Renal cortical epithelial cell (primary cell): ENCODE measurements at places on chromosomes 12 and 14.

- peak; percentile 87 for DNase-seq
Observed at GRCh38 chr12:71303199-71303598, 136.4 kb upstream of the LGR5 start.

DNA sequence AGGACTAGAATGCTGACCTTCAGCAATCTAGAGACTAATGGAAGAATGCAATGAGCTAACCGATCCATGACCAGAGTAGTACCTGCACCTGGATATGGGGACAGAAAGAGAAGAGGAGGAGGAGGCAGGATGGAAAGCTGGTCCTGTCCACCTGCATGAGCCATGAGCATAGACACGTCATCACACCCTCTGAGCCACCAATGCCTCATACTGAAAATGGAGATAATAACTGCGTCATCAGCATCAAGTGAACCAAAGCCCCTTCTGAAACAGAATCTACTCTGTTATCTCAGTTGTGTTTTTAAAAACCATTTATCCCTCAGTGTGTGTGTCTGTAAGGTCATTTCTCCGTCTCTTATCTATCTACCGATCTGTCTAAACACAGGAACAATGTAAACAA lies 327.0 kb downstream of the BCL11B start:
- no peak for DNase-seq

DNA sequence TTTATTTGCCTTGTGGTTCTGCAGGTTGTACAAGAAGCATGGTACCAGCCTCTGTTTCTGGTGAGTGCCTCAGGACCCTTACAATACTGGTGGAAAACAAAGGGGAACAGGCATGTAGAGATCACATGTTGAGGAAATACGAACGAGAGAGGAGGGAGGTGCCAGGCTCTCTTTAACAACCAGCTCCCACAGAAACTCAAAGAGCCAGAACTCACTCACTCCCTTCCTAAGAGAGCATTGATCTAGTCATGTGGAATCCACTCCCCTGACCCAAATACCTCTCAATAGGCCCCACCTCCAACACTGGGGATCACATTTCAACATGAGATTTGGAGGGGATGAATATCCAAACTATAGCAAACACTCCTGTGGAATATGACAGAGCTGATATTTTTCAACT lies 938.0 kb downstream of the GALC start:
- DNase-seq, result no peak

DNA sequence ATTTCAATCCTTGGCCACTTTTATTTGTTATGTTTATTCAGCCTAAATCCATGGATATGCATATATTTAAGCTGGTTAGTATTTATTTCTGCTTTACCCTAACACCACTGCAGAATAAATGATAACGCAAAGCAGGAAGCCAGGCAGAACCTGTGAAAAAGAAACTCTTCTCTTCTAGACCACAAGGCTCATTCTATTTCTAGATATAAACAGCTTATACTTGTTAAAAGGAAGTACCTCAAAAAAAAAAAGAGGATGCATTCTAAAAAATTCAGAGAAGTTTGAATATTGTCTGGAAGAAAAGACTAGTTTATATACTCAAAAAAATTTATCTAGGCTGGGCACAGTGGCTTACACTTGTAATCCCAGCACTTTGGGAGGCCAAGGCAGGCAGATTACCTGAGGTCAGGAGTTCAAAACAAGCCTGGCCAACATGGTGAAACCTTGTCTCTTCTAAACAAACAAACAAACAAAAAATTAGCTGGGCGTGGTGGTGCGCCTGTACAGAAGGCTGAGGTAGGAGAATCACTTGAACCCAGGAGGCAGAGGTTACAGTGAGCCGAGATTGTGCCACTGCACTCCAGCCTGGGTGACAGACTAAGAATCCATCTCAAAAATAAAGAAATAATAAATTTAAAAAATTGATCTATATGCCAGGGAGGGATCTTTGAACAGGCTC lies 55.8 kb downstream of the GALNT4 start:
- DNase-seq, result no peak

- no peak for DNase-seq
Observed at GRCh38 chr12:19404242-19404880, 34.9 kb upstream of the AEBP2 start.

DNA sequence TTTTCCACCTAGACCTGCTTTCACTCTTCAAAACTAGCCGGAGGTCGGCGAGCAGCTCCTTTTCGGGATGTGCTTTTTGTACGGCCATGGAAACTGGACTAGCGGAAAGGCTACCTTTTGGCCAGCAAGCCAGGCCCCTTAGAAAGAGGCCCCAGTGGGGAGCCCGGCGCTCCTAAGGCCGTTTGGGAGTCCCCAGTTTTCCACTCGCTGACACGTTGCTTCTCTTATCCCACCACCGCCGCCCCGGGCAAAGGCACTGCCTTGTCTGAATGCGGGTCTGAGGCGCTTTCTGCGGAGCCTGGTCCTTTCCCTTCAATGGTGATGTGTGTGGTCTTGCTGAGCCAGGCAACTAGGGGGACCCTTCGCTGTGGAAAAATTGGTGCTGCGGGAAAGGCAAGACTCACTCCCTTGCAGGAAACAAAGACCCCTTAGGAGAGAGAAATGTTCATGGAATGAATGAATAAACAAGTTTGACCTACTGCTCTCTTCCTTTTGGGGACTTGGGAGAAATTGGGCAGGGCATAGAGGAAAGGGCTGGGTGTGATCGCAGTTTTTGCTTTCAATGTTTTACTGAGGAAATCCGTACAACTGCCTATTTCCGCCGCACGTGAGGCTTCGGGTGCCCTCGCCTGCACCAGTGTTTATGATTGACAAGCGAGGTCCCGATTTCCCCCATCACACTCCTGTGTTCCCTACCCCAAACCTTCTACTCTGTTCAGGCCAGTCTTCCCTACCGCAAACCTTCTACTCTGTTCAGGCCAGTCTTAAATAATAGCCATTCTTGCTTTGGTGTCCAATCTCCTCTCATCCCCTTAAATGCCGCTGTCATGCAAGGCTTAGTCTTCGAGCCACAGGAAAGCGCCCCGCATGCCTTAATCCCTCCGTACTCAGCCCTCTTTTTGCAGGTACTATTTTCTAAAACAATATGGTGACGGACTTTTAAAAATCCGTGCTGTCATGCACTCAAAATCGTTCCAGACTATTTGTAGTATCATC lies 1.0 kb upstream of the SLC38A2 start:
- no peak for DNase-seq

DNA sequence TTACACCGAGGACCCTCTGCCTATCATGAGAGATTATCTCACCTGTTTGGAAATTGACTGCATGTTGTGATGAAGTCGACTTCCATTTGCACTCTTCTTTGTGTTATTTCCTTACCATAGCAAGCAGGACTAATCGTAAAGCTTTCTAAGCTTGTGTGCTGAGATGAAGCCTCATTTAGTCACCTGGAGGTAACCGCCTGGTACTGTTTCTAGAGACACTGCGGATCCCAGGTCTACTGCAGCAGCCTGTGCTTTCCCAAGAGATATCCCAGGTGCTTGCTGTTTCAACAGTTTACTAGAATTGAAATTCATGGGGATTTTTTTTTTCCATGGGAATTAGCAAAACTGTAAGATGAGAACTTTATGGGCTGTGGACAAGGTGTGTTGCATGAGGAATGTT lies 131.8 kb downstream of the PTPRR start:
- no peak for DNase-seq

DNA sequence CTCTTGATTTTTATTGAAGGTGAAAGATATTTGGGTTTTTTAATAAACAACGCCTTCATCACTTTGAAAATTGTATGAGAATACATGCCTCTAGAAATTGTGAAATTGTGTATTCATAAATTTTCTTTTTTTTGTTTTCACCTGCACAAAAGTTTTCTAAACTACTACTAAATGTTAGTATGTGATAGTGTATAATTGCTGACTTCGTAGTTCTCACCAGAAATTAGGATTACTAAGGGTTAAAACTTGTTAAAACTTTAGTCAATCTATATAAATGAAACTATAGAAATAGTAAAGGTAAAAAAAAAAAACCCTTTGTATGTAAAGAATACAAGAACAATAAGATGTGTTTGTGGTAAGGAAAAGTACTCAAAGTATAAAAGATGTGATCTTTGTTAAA lies 496.5 kb upstream of the ATP2B1 start:
- DNase-seq, result no peak

- no peak for DNase-seq
Observed at GRCh38 chr14:101069228-101069549, 165.7 kb upstream of the RTL1 start.

- DNase-seq, result no peak
Observed at GRCh38 chr12:31387466-31387865, 61.5 kb upstream of the SINHCAF start.

GRCh38 chr12:22121224-22121623 lies 75.2 kb downstream of the CMAS start:
- no peak for DNase-seq

GRCh38 chr14:64721899-64722298 lies 17.7 kb downstream of the PLEKHG3 start:
- no peak for DNase-seq

GRCh38 chr14:103281496-103282231 lies 52.4 kb upstream of the EIF5 start:
- peak; percentile 80 for DNase-seq

DNA sequence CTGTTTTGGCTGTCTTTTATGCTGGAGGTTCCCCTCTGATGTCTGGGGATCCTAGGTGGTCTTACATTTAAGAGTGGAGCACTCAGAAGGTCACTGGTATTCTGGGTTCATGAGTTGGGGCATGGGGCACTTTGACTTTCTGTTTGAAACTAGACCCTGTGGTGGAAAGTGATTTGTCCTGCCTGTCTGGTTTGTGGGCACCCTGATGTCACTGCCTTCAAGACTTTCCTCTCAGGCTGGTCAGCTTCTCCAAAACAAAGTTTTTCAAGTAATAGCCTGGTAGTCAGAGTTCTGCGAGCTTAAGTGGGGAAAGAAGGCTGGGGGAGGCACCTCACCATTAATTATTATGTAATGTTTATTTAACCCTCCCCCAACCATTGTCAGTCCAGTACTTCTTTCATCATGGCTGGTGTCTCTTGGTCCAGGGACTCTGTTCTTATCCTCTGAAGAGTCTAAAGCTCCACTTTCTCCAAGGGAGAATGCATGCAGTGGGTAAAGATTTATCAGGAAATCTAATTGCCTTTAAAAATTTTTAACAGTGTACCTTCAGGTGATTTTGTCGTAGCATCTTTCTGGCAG lies 35.3 kb downstream of the ZC3H14 start:
- no peak for DNase-seq

DNA sequence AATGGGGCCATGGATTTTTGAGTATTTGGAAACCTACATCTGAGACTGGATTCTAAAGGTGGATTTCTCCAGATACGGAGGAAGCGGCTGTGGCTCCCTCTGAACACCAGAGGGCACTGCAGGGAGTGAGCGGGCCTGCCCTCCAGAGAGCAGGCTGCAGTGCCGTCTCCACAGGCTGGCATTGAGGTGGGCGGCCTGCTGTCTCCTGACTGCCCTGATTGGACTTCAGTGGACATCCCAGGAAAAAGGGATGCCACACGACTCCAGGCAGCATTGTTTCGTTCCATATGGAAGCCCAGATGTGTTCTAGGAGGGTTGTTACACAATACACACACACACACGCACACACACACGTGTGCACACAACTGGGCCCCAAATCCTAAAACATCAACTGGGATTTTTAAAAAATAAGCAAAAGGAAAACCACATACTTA lies 20.9 kb upstream of the ANO2 start:
- DNase-seq, result peak; percentile 9

- DNase-seq, result no peak
Observed at GRCh38 chr14:54450535-54450934, 9.4 kb upstream of the CNIH1 start.

GRCh38 chr14:103456167-103456835 lies 66.3 kb downstream of the CKB start:
- DNase-seq, result no peak

GRCh38 chr14:37544407-37544806 lies 50.6 kb downstream of the FOXA1 start:
- DNase-seq, result no peak

- DNase-seq, result no peak
Observed at GRCh38 chr12:119036878-119037825, 55.8 kb downstream of the SRRM4 start.

GRCh38 chr12:67712011-67712410 lies 63.5 kb downstream of the DYRK2 start:
- DNase-seq, result no peak

GRCh38 chr12:90870971-90871725 lies 83.8 kb downstream of the CCER1 start:
- DNase-seq, result no peak

DNA sequence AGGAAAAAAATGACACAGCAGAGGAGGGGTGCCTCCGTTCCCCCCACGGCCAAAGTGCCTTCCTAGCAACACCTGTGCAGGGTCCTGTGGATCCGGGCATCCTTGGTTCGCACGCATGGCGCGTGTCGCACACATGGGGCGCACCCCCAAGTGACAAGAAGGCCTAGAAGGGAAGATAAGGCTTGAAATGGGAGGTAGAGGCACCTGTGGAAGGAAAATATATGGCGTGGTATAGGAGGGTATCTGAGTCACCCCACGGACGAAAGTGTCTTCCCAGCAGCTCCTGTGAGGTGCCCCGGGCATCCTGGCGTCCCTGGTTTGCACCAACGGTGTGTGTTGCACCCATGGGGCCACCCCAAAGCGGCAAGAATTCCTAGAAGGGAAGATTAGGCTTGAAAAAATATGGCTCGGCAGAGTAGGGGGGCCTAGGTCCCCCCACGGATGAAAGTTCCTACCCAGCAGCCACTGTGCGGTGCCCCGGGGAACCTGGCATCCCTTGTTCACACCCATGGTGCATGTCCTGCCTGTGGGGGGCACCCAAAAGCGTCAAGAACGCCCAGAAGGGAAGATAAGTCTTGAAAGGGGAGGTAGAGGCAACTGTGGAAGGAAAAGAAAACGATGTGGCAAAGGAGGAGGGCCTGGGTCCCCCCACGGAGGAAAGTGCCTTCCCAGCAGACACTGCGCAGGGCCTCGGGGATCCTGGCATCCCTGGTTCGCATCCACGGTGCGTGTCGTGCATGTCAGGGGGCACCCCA lies 280.0 kb downstream of the ALG10 start:
- no peak for DNase-seq

DNA sequence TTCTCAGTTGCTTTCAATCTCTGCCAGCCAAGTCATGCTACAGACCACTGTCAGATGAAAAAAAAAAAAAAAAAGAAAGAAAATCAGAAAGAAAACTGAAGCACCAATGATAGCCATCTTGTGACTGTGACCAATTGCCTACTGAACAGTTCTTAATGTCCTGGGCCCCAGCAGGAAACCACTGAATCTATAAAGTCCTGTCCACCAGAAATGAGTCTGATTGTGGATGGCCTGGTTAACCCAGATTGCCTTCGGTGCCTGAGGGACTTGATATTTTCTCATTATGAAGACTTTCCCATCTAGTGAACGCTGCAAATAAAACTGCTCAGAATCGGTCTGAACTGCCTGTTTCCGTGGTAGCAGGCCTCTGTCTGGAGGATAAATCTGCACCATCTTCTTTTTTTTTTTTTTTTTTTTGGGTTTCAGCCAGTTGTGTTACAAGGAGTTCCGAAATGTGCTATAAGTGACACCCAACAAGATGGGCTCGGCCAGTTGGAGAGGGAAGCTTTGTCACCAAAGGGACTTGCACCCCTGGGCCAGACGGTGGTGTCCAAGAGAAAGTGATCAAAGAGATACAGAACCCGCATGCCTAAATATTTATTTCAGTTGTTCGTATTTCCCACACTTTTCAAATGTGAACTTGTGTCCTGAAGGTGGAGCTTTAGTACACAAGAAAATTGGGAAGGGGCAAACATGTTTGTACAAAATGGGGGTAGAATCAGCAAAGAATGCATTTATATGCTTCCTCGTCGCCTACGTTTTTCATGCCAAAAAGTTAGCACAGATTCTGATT lies 3.0 kb upstream of the PLXNC1 start:
- no peak for DNase-seq
